ENCODE measurements at places on chromosomes 16 and 17.

DNA sequence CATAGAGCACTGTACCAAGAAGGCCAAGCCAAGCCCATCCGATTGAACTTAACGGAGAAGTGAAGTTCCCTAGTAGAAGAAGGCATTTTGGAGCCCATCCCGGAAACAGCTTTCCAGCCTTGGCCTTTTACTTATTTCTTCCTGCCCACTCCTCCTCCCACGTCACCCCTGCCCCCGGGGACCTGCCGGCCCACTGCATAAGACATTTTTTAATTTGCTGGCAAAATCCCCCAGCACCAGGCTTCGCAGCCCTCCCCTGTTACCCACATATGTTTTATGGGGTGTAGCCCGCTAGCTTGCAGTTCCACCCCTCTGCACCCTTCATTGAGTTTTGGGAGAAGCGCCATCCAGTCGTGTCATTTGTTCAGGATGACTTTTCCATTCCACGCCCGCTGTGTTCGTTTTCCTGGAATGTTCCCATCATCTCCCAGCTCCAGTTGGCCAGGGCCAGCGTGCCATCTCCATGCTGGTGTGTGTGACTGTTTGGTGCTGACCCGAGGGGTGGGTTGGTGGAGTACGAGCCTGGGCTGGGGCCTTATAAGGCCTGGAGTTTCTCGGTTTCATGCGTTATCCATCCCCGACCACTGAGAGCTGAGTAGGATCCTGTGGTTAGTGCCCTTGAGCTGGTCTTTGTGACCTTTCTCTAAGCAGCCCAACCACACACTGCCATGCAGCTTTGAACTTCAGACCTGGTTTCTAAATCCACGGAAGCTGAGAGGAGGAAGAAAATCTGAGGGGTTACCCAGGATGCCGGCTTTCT, 20.0 kb upstream of the TBX2 start:
- DNase-seq: no peak

- peak; percentile 57 for DNase-seq
These were observed 12.4 kb downstream of the ZG16B start for GRCh38 chr16:2842340-2843000.

DNA sequence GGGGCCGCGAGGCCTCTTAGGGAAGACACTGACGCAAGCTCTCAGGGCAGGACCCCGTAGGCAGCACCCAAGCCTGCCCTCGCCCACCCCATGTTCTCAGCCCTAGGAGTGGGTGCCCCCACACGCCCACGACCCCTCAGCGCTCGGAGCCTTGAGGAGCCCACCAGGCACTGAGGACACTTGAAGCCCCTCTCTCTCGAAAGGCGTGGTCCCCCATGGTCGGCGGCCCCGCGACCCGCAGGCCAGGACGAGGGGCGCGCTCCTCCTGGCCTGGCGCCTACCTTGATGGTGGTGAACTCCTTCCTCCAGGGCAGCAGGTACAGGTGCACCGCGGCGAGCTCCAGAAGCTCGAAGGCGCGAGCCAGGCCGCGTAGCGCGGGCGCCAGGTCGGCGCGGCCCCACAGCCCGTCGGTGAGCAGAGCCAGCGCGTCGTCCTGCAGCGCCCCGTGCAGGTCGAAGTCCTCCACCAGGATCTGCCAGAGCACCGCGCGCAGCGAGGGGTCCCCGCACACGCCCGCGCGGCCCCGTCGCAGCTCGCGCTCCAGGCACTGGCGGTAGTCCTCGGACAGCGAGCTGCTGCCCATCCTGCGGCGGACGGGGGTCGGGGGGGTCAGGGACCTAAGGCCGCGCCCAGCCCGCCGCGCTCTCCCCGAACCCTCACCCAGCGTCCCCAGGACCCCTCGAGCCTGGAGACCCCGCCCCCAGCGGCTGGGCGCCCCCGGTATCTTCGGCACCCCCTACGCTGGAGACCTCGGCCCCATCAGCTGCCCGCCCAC, 668 bp downstream of the SPATA2L start:
- peak; percentile 45 for DNase-seq

DNA sequence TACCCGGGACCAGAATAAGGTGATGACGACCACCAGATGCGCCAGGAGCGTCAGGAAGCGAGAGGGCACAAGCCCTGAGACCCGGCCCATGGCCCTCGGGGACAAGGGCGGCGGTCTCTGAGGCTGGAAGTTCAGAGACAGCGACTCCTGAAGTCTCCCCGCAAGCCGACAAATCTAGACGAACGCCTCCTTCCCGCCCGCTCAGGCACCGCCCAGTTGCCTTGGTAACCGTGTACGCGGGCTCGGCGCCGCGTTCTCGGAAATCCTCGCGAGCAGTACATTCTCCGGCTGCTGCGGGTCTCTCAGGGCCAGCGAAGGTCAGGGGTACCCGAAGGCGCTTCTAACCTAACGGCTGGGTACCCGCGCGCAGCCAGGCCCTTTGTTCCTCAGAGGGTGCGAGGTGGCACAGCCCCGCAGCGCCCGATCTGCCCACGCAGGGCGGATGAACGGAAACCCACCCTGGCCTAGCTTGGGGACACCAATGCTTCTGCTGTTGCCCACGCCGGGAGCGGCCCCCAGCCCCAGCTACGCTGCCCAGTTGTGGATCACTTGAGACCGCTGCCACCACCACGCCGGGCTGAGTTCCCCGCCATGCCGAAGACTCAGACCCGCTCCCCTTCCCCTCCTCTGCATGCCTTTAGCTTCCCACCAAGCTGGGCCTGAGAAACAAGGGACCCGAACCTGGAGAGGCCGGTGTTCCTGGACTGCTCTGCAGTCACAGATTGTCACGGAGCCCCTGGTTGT, at the start of gene TMEM107:
Gene TMEM107 (minus strand): TSS at position 184 of the 744 bp plus-strand sequence. CDS start 94 bp downstream, at position 90.
- DNase-seq: peak; percentile 68

- DNase-seq: no peak
These were observed 329 bp downstream of the NLK start for GRCh38 chr17:28042721-28043291.

Data from central memory CD8-positive, alpha-beta T cell (primary cell).